ENCODE measurements at places on chromosomes 2 and 18. TPM values are rescaled to one million over a fixed set of nuclear protein-coding genes. Genes with fewer than 3 reads are reported as not detected.

Gene SUMO1
- total RNA-seq = 130 TPM

Gene GAL3ST2
- 0.44 TPM for total RNA-seq

- DNase-seq = no peak
Measured at GRCh38 chr2:85804583-85804982, 50.8 kb downstream of the ATOH8 start.

DNA sequence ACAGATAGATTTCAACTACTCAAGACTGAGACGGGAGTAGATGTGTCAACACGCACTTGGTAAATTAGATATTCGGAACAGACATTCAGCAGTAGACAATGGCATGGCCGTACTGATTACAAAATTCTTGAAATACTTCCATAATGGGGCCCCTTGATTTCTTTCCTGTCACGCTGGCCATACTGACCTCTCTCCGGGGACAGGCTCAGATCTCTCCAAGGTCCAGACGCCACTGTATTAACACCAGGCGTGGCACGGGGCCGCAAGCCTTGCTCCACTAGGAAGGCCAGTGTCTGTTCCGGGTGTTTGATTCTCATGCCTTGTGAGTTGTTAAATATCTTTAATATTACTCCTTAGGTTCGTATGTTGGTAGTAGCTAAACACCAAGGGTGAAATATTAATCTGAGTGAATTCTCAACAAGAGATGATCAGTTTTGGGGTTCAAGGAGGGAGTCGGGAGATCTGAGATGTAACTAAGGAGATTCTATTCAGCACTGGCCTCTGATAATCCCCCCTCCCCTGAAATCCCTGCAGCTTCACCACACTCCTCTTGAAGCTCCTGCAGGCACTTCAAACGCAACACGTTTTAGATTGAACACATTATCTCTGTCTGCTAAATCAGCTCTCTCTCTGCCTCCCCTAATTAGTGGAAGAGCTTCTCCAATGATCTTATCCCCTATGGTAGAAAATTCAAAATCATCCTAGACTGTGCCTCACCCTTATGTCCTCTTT lies 2.2 kb upstream of the EHD3 start:
- no peak for DNase-seq

GRCh38 chr18:50038448-50038847 lies 156.5 kb downstream of the MYO5B start:
- DNase-seq = no peak

DNA sequence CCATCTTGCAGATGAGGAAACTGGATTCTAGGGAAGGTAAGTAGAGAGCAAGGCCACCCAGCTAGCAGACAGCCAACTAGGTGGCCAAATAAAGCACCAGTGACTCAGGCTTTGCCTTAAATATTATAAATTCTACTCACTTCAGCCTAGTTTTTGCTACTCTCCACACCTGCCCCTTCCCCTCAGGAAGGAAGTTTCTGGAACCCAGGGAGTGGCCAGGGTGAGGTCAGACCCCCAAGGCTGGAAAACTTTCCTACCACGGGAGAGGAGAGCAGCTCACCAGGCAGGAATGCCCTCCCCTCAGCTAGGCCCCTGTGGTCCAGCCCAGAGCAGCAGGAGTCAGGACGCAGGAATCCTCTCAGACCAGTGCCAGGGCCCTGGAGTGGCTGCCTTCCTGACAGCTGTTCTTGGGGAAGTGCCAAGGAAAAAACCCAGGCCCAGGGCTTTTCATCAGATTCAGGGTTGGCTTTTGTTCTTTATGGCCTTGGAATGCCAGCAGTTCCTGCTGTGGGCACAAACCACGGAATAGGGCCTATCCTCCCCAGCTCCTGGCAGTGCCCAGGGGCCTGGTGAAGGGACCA lies 5.1 kb upstream of the PAX8 start:
- DNase-seq = peak; percentile 68

DNA sequence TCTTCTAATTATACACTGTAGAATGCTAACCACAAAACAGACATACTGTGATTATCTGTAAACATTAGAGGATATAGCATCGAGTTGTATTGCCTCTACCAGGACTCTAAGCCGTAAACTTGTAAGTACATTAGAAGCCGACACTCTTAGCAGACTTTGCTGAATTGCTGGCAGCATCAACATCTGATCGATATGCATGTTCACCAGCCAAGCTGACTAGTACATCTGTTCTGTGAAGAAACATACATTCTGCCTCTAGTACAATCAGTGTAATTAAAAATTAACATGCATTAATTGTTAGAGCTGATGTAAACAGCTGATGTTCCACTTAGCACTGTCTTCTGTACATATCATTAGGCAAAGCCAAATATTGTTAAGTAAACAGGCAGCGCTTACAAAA lies 502.2 kb downstream of the NR4A2 start:
- no peak for DNase-seq

Measured in HCT116 (cell line).